ENCODE measurements at places on chromosomes 7 and 10.
A peak's percentile ranks its signal among the peaks of the same experiment; 100 is the strongest.

GRCh38 chr10:14486777-14487487 is 156.2 kb upstream of the FRMD4A start:
- ATAC-seq: no peak

DNA sequence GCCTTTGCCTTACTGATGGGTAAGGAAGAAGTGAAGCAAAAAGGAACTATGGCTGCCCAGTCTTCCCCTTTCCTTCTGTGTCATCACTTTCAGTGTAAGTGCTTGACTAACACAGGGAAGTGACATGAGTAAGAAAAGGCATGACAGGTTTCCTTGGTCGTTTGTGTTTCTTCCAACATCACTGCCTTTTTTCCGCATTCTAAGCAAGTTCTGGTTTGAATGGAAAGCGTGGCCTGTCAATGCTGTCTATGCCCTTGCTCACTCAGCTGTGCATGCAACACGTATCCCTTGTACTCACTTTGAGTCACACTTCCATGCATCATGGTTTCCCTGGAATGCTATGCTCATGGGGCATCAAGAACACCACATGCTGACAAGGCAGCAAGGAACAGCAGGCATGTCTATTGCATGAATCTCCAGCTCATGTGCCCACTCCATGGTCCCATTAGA is 111.8 kb downstream of the OAT start:
- peak; percentile 52 for ATAC-seq

DNA sequence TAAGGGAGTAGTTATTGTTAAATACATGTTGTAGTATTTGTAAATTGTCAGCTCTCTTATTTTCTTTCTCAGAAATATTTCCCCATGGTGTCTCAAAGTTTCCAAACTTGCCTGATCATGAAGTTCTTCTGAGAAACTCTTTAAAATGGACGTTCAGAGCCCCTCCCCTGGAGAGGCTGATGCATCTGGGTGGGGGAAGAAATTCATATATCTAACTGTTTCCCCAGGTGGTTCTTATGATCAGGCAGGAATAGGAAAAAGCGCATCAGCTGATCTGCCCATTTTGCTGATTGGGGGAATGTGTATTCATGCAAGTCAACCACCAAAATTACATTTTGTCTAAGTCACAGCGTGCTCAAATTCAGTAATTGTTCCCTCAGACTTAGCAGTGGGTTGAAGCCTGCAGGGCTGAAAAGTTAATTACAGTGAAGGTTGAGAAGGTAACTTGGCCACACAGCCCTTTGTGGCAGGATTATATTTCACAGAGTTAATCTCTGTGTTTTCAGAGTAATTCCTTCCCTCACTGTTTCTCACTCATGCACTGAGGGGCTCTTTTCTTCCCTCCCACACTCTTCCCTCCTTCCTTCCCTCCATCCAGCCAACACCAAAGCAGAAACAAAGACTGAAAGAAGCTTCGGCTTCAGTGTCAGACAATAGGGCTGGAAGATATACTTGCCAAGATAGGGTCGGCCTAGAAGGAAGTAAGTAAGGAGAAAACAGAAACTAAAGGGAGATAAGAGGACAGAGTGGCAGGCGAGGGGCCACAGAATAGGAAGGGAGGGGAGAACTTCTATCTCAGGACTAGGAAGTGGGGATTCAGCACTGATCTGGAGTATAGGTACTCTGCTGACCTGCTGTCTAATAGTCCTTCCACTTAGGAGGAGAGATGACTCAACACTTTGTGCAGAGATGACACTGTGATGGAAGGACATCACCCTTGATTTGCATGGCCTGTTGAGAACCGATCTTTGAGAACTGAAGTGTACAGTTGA is 50.5 kb upstream of the STARD3NL start:
- no peak for ATAC-seq

GRCh38 chr10:71667387-71667752 is 52.2 kb downstream of the C10orf105 start:
- ATAC-seq: no peak
